Activated T-helper 1 cell treated with anti-CD3 and anti-CD28 coated beads, Interleukin-2, amount 50 U/mL, for 16 hours (primary cell): ENCODE measurements at places on chromosomes 1 and 21.

- no peak for DNase-seq
Observed at GRCh38 chr1:219266524-219266923, 92.8 kb downstream of the LYPLAL1 start.

DNA sequence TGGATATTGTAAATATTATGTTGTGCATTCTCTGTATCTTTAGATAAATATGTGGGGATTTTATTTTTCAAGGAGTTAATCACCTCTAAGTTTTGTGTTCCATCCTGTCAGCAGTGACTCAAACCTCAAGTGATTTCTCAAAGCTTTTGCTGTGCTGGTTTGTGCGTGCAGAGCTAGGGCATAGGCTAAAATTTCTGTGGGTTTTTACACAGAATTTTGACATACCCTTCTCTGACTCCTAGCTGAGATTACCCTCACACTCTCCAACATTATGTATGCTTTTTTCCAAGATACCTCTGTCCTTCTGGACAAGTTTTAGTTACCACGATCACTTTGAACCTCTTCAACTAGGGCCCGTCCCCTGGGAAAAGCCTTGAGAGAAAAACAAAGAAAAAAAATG, 384.9 kb downstream of the NCAM2 start:
- no peak for DNase-seq

- DNase-seq: no peak
Observed at GRCh38 chr1:37469386-37469785, 5.0 kb upstream of the ZC3H12A start.

DNA sequence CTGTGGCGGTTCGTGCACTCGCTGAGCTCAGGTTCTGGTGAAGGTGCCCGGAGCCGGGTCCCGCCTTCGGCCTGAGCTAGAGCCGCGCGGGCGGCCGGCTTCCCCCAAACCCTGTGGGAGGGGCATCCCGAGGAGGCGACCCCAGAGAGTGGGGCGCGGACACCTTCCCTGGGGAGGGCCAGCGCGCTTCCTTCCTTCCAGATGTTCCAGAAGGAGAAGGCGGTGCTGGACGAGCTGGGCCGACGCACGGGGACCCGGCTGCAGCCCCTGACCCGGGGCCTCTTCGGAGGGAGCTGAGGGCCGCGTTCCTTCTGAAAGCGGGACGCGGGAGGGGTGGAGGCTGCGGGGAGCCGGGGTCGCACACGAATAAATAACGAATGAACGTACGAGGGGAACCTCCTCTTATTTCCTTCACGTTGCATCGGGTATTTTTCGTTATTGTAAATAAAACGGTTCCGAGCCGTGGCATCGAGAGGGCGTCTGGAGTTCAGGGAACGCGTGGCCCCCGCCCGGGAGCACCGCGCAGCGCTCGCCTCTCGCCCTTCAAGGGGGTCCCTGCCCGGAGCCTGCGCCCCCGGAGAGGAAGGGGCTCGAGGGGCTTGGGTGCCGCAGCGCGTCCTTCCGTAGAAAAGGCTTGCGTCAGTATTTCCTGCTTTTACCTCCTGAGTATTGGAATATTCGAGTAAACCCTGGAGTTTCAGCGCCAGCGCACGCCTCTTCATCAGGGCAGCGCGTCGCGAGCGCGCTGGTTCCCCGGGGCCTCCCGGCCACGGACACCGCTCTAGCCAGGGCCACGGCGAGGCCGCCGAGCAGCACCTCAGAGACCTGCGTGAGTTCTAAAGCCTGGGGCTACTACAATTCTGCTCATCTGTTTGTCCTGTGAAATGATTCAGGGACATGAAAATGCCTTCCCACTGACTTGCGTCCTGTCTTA, 11.5 kb downstream of the YBEY start:
- no peak for DNase-seq

DNA sequence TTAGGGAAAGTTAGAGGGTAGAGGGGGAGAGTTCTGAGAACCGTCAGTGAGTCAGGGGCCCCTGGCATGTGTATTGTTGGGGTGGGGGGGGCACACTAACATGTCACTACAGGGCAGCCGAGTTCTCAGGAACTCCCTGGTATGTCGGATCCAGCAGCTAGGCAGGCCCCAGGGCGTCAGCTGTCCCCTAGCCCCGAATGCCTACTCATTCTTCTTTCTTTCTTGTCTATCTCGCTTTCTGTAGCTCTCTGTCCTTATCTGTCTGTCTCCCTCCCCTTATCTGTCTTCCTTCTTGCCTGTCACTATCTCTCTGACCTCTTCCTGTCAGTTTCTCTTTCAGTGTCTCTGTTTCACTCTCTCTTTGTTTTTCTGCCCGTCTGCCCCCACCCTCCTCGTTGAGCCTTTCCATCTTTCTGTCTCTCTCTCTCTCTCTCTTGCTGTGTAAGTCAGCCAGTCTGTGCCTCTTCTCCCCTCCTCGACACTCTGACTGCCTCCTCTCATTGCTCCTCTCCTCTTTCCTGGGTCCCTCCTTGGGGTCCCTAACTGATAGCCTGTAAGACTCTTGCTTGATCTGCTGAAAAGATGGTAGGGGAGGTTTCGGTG, 2.4 kb downstream of the NTRK1 start:
- no peak for DNase-seq

GRCh38 chr1:220878191-220879075, 810 bp upstream of the HLX start:
- DNase-seq: no peak

DNA sequence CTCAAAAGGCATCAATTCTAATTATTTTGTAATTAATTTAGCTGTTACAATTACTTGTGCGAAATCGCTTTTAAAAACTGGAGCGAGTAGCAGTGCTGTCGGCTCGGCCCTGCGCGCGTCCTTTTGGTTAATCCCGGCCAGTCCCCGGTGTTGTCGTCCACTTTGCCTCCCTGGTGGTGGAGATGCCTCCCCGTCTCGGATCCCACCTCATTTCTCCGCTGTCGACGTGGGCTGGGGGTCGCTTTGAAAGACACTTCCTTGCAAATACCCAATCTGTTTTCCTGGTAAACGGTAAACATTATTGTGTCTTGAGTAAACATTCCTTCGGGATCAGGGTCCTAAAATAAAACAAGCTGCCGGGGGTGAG, 3.7 kb downstream of the FOXD3 start:
- DNase-seq: no peak

- no peak for DNase-seq
Observed at GRCh38 chr1:66523562-66523961, 10.4 kb upstream of the SGIP1 start.

DNA sequence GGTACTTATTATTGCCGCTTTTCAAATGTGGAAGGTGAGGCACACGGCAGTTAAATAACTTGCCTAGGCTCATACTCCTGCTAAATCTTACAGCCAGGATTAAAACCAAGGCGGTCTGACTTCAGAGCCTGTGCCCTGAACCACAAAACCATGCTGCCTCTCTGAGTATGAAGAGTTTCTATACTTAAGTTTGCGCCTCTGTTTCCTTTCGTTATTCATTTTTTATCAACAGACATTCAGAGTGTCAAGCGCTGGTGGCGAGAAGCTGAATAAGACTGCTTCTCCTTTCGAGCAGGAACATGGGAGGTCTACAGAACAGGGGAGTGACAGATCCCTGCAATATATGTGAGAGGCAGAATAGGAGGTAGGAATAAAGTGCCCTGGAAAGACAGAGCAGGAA, 96.0 kb upstream of the DUSP10 start:
- no peak for DNase-seq

- no peak for DNase-seq
Observed at GRCh38 chr1:156439777-156440183, 60.8 kb downstream of the MEF2D start.

GRCh38 chr1:241696172-241696814, 44.2 kb downstream of the WDR64 start:
- no peak for DNase-seq

DNA sequence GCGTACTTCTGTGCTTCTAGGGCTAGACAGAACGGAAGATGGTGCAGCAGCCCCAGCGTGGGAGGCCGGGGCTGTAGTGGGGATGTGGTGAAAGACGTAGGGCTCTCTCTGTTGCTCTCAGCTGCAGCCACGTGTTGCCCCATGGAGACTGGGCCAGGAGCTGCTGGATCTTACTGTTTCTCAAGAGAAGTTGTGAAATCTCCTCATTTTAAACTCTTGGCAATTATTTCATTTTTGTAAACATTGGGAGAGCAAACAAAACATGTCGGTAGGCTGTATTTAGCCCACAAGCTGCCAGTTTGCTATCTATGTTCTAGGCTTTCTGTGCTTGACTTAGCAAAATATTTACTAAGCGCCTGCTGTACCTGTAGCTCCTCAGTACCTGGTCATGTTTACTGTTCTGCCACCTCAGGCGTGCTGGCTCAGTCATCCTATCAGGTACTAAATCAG, 15.9 kb upstream of the ELOA start:
- no peak for DNase-seq

DNA sequence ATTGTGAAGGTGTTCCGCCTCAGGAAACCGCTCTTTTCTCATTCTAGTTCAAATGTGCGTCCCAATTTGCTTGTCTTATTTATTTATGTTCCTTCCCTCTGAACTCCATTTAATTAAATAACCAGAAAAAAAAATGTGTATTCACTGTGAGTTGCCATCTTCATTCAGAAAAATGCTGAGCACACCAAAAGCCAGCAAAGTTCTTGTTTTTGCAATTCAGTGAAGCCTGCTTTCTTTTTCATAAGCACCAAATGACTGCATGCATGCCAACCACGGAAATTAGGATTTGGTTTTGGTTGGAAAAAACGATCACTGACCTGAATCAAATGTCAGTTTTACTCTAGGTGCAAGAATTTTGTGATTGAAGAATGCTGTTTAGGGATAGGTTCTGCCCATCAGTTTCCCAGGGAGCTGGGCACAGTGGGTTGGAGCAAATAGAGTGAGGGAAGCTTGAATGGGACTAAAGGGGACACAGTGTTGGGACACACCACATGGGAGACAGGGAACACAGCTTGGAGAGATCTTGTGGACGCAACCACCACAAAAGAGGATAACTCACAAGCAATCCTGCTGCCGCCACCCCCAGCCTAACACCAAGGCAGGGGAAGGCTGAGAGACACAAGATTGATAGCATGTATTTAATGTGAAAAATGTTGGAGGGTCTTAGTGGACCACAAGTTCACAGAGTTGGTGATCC, 183.4 kb upstream of the GALNT2 start:
- DNase-seq: no peak

DNA sequence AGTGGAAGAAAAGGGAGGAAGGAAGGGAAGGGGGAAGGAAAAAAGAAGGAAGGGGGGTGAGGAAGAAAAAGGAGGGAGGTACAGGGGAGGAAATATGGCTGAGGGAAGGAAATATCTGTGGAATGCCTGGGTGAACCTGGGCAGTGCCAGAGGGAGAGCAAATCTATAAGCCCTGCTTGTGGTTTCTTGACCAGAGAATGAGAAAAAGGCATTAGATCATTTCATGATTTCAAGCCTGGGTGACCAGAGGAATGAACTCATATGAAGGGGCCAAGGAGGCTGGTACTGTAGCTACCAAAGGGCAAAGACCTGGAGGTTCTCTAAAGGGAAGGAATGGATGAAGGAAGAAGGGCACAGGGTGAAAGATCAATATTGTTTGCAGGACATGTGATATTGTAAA, 31.4 kb downstream of the GNG12 start:
- no peak for DNase-seq

DNA sequence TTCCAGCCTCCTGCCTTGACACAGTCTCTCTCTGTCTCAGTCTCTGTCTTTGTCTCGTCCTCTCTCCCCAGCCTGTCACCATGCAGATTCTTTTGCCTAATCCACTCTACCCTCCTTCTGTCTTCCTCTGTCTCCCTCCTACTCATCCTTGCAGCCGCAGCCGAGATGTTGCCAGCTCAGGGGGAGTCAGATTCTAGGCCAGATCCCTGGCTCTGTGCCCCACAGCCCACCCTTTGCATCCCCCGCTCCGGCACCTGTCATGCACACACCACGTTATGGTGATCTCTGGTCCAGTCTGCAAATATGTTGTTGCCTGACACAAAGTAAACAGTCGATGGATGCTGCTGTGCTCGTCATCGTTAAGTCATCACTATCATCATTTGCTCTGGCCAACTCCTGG, 35.5 kb upstream of the IGSF21 start:
- DNase-seq: no peak

DNA sequence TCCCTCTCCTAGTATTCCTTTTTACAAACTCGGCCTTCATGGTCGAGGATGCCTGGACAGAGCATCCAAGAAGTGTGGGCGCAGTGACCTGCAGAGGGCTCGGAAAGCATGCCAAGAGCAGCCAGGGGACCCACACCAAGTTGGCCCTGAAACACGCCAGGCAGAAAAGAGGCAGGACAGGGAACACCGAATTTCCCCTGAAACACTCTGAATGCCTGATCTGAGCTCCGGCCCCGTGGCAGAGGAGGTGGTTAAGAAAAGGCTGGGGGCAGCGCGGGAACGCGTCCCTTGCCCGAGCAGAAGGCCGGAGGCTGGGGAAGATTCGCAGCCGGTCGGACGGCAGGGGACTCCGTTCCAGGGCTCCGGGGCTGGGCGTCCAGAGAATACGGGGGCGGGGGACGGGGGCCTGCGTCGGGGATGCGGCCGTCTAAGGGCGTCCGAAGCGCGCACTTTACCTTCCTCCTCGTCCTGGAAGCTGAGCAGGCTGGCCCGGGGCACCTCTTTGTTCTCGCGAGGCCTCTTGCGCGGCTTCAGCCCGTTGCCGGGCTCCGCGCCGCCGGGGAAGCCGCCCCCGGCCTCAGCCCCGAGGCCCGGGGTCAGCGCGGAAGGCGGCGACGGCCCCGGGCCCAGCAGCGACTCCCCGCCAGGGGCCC, 558 bp downstream of the PAXBP1 start:
- peak; percentile 7 for DNase-seq

GRCh38 chr1:201400212-201400851, 1.2 kb upstream of the LAD1 start:
- DNase-seq: no peak

DNA sequence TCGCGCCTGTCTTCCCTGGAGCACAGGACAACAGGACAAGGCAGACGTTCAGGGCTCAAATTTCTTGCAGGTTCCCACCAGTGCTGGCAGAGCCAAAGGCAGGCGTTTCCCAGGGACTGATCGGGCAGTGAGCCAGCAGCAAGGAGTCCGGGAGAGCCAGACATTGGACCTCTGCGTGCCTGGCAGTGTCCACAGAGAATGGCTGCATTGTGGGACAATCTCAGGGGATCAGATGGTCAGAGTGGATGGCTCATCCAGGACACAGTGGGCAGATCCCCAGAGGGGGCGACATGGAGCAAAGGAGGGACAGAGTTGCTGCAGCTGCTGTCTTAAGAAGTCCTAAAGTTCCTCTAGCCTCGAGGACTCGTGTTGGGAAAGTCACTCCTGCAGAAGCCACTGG, 4.6 kb downstream of the TMEM63A start:
- DNase-seq: no peak

GRCh38 chr1:15820478-15820877, 13.0 kb upstream of the UQCRHL start:
- no peak for DNase-seq

GRCh38 chr1:152906023-152906565, 2.3 kb upstream of the IVL start:
- no peak for DNase-seq

GRCh38 chr1:243420946-243421685, 165.3 kb downstream of the SDCCAG8 start:
- DNase-seq: no peak

DNA sequence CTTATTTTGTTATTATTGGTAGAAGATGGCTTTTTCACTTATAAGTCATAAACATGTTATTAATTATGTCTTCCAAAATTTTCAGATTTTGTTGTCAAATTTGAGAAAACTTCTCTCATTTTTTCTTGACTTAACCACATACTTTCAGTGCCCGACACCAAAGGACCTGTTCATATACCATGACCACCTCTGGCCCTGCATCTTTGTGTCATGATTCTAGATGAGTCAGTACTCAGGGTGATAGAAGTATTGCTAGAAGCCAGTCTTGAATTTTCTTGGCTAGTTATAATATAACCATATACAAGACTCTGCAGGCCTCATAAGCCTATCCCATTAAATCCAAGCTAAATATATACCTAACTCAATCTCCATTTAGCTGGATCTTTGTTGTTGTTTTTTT, 35.4 kb upstream of the DPH5 start:
- no peak for DNase-seq
